Ovary (tissue), 10 donors: ENCODE measurements at places on chromosomes 2 and 18. TPM values are rescaled to one million over a fixed set of nuclear protein-coding genes. Genes with fewer than 3 reads are reported as not detected.

The SERPINB13 gene
- polyA plus RNA-seq: not detected

The LAMA1 gene
- 3.8 TPM for polyA plus RNA-seq

The REEP1 gene
- polyA plus RNA-seq: 1.1 TPM

The LIMS2 gene
- 12.7 TPM for polyA plus RNA-seq

The LIPG gene
- polyA plus RNA-seq: 0.94 TPM

The KCNK3 gene
- polyA plus RNA-seq: 0.76 TPM

The VRK2 gene
- polyA plus RNA-seq: 18.5 TPM

The DNAJC5G gene
- 0.83 TPM for polyA plus RNA-seq

The PPP4R3B gene
- 27.4 TPM for polyA plus RNA-seq

The RNF125 gene
- 1.7 TPM for polyA plus RNA-seq
